ENCODE measurements at places on chromosomes 3 and 15. TPM values are rescaled to one million over a fixed set of nuclear protein-coding genes. Genes with fewer than 3 reads are reported as not detected.
A peak's percentile ranks its signal among the peaks of the same experiment; 100 is the strongest.

The NUP210 gene
- total RNA-seq: 15.4 TPM

The TNFAIP8L3 gene
- 14.7 TPM for total RNA-seq

DNA sequence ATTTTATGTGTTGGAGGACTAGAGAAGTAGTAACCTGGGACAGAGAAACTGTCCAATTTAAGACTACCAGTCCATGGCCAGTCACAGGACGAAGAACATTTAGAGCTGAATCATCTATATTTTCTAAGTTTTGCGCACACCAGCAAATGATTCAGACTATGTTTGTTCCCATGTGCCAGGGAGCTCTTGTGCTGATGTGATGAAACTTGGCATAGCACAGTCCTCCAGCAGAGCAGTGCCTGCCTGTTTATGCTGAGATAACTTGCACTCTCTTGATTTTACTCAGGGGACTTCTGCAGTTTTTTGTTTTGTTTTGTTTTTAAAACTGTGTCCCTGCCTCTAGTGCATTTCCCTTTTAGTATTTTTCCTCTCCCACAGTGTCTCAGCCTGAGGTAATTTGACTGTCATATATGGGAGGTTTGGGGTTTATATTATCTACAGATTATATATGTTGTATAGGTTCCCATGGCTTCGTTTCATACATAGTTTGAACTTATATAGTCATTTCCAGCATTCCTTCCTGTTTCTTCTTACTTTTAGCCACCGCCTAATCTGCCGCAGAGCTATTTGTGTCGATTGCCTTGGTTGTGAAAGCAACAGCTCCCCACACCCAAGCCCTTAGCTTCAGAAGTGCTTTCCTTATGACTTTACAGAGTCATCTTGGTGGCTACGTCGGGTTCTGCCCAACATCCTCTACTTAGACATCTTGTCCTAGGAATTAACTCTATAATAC, 45.5 kb downstream of the PPM1L start:
- H3K27ac ChIP-seq: peak overlapping the region; percentile 86
- peak overlapping the region; percentile 20 for H3K4me3 ChIP-seq
- DNase-seq: peak; percentile 72

DNA sequence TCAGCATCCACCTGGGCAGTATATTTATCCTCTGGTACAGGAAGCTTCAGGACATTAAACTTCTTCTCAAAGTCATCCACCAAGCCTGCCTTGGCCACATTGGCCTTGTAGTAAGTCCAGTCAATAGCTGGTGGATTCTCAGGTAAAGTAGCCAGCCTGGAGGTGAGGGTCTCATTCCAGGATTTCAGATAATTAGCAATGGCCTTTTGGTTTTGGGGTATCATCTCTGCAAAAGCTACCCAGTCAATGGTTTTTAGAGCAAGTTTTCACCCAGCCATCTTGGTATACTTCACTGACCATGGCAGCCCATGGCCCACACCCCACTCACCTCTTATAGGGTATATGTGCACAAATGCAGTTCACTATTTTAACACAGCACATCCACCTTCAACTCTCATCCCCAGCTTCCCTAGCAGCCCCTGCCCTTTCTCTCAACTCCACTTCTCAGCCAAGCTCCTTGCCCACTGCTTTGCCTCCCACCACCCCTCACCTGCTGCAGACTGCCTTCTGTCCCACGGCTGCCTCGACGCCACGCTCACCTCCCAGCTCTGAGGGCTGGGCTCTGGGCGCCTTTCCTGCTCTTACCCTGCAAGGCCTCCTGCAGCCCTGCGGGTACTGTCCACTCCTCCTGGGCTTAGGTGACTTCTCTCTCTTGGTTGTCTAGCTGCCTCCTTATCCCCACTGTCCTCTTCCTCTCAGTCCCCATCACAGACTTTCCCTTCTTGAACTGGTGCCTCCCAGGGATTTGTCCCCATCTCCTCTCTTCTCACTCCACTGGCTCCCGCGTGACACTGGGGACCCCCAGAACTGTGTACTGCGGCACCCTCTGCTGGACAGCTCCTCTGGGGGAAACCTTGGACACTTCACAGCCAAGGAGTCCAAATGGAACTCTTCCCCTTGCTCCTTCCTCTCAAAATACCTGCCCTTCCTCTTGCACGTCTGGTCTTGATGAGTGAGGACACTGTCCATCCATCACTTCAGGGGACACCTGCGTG, 1.7 kb upstream of the TGM5 start:
- peaks cover 8% of the 10 kb centered on the region for H3K4me1 ChIP-seq
- H3K36me3 ChIP-seq: no peaks in the 10 kb centered on the region
- peaks cover 5% of the 10 kb centered on the region for H3K27me3 ChIP-seq
- H3K4me3 ChIP-seq: no peak overlapping the region
- DNase-seq: no peak

DNA sequence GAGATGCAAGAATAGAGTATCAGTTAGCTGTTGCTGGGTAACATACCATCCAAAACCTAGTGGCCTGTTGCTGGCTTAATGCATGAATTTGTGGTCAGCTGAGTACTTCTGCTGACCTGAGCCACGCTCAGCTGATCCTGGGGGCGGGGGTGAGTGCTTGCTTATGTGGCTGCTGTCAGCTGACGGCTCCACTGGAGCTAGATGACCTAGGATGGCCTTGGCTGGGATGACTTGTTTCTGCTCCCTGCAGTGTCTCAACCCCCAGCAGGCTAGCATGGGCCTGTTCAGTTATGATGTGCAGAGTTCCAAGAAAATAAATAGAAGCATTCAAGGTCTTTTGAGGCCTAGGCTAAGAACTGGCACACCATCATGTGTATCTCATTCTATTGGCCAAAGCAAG, 63.9 kb downstream of the FBLN2 start:
- peaks cover 3% of the 10 kb centered on the region for H3K4me1 ChIP-seq
- peak; percentile 81 for DNase-seq
- peak overlapping the region; percentile 3 for H3K27ac ChIP-seq
- no peak overlapping the region for H3K4me3 ChIP-seq
- peaks cover 22% of the 10 kb centered on the region for H3K36me3 ChIP-seq

DNA sequence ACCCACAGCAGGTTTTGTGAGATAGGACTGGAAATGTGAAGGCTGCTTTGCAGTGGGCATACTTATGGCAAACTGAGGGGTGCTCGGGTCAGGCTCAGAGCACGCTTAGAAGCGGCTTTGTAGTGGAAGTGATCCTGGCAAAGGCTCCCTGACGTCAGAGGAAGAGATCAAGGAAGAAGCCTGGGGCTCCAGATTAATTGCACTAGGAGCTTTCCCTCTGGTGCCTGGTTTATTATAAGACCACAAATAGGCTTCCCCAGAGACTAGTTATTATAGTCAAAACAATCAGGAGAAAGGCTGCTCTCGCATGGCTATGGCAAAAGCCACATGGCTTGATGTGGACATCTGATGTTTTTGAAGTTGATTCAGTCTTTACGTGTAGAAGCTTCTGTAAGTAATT, 515.1 kb downstream of the GABRG3 start:
- no peaks in the 10 kb centered on the region for H3K36me3 ChIP-seq
- H3K4me1 ChIP-seq: peaks cover 10% of the 10 kb centered on the region

DNA sequence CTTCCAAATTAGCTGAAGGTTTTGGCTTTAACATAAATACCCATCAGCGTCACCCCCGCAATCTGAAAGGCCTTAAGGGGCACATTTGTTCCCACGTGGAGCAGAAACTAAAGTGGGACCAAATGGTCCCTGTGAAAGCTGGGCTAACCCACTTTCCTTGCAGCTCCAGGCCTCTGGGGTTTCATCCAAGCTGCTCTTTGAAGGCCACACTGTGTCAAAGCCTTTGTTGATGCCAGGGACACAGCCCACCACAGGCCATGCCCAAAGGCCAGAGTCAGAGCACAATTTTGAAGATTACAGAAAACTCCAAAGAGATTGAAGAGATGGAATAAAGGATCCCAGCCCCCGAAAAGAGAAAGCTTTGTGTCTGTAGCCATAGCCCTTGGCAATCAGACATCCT, 2.7 kb upstream of the ADPGK start:
- no peaks in the 10 kb centered on the region for H3K36me3 ChIP-seq
- H3K4me1 ChIP-seq: peaks cover 24% of the 10 kb centered on the region
- H3K4me3 ChIP-seq: no peak overlapping the region
- no peaks in the 10 kb centered on the region for H3K27me3 ChIP-seq
- no peak overlapping the region for H3K27ac ChIP-seq
